ENCODE measurements at places on chromosomes 5 and 9.
A peak's percentile ranks its signal among the peaks of the same experiment; 100 is the strongest.

GRCh38 chr5:60846298-60846697 lies 2.2 kb upstream of the ELOVL7 start:
- no peak for DNase-seq

GRCh38 chr9:80787636-80788035 lies 901.7 kb downstream of the TLE1 start:
- no peak for DNase-seq

DNA sequence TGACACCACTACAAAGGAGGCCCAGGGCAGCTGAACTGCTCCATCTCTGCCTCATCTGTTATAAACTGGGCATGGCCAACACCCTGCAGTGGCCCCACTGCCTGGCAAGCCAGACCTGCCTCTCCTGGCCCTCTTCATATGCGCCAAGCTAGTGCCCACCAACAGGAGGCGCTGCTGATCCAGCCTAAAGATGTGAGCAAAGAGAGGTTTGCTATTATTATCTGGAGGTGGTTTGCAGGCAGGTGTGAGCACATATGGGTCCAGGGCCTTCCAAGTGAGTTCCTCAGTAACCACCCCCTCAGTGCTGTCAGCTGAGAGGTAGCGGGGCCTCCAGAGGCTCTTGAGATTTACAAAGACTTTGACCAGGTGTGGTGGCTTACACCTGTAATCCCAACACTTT lies 232.2 kb downstream of the SYK start:
- peak; percentile 61 for DNase-seq

GRCh38 chr5:67098656-67099055 lies 97.9 kb downstream of the CD180 start:
- DNase-seq: no peak

DNA sequence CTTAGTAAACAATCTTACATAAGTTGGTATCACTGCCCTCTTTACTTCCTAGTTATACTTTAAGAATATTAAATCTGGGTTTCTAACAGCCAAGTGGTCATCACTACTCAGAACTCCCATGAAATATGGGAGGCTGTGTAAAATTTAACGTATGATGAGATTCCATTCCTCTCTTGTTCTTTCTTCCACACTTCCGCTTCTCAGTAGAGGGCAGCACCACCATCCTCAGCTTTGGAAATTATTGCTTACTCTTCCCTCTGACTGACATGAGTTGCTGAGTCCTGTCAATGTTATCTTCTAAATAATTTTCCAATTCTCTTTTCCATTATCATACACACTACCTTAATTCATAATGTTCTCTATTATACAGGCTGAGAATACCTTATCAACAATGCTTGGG lies 194.0 kb downstream of the RFX3 start:
- DNase-seq: no peak

- DNase-seq: no peak
Observed at GRCh38 chr5:54222336-54222735, 88.0 kb downstream of the ARL15 start.

- no peak for DNase-seq
Observed at GRCh38 chr5:121962347-121962670, 534 bp downstream of the SRFBP1 start.

- DNase-seq: no peak
Observed at GRCh38 chr5:133454442-133454841, 157.9 kb downstream of the FSTL4 start.

- DNase-seq: no peak
Observed at GRCh38 chr5:137561608-137562007, 62.5 kb upstream of the SPOCK1 start.

DNA sequence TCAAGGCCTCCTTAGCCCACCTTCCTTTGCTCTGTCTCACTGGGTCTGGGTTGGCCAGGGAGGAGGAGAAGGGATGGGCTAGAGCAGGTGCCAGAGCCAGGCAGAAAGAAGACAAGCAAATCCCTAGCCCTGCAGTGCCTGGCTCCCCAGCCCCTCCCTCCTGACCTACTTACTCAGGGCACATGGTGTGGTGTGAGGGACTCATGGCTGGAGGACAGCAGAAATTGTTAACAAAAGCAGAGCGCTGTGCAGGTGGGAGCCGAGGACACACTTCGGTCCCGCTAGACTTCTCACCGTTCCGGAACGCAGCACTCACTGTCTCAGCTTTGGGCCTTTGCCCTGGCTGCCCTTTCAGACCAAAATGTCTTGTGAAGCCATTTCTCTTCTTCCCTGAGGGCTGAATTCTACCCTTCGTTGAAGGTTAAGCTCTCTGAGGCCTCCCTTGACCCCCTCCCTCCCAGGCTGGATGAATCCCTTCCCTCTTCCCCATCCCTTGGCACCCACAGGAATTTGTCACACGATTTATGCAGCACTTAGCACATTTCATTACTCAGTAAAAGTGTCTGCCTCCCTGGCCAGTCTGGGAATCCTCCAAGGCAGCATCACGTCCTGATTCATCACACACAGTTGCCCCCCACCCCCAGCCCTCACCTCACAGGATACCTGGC lies 263.9 kb upstream of the TRPC7 start:
- DNase-seq: no peak

DNA sequence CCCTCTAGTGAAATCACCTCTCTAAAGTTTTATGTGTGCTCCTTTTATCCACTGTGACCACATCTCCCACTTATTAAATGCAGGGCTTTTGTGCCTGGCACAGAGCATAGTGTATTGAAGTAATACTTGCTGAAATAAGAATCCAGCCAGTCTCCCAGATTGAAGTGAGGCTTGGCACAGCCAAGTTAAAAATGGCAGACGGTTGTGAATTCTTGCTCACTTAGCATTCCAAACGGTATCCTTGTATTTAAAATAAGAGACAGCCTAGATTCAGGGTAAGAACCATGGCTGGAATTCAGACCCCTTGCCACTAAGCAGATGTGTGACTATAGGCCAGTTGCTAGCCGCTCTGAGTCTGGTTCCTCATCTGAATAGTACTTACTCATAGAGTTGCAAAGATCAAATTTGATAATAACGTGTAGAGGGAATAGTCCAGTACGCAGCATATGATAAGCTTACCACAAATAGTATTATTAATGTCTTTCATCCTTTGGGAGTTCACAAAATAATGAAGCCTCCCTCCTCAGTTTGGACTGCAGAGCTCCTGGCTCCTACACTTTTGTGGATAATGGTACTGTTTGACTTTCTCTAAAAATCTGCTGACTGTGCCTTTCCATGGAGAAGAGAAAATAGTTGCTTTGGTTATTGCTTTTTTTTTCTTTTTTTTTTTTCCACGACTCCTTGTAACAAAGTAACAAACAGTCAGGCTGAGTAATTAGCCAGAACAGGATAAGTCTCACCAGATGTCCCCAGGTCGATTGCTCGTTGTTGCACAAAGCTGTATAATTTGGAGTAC lies 51.5 kb downstream of the FGF1 start:
- no peak for DNase-seq

DNA sequence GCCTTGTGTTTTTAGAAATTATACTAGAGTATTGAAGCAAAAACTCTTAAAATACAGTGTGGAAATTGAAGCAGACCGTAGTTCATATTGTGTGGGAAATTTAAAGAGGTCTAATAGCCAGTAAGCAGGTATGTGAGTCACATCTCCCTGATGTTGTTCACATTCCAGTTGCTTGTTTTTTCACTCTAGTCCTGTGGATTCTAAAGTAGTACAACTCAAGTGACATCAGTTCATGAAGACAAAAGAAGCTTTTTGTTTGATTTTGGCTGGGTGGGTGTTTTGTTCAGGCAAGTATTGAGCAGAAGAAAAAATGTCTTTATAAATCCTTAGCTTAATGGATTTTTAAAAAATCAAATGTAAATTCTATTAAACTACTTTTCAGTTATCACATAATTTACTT lies 216.2 kb downstream of the MAN2A1 start:
- DNase-seq: no peak

DNA sequence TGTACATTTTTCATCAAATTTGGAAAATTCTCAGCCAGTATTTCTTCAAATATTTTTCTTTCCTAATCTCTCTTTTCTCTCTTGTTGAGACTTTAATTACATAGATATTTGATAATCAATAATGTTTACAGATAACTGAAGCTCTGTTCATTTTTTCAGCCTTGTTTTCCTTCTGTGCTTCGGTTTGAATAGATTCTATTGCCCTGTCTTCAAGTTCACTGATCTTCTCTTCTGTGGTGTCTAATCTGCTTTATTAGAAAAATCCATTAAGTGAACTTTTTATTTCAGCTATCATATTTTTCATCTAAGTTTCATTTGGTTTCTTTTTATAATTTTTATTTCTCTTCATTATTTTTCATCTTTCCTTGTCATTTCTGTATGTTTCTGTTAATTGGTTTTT lies 54.1 kb downstream of the AMBP start:
- DNase-seq: no peak

DNA sequence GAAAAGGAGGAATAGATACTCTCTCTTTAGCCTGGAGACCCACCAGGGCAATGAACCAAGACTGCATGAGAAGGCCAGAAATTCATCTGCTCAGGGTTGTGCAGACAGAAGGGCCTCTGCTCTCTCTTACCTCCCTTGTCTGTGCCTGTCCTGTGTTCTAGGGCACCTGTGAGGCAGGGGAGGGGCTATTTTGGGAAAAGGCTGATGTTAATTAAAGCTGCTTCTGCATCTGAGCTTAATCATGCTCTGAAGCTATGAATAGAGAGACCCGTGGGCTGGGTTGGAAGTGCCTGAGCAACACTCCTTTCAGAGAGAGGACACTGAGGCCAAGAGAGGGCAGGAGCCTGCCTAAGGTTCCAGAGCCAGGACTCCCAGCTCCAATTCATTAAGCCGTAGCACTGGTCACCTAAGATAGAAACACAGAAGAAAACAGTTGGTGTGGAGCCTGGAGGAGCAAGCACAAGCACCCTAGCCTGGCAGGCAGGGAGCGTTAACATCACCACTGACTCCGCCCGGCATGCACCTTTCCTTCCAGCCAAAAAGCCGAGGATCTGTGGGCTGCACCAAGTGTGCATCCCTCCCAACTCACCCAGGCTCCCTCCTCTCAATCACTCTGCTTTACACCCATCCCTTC lies 31.4 kb upstream of the STING1 start:
- DNase-seq: no peak

DNA sequence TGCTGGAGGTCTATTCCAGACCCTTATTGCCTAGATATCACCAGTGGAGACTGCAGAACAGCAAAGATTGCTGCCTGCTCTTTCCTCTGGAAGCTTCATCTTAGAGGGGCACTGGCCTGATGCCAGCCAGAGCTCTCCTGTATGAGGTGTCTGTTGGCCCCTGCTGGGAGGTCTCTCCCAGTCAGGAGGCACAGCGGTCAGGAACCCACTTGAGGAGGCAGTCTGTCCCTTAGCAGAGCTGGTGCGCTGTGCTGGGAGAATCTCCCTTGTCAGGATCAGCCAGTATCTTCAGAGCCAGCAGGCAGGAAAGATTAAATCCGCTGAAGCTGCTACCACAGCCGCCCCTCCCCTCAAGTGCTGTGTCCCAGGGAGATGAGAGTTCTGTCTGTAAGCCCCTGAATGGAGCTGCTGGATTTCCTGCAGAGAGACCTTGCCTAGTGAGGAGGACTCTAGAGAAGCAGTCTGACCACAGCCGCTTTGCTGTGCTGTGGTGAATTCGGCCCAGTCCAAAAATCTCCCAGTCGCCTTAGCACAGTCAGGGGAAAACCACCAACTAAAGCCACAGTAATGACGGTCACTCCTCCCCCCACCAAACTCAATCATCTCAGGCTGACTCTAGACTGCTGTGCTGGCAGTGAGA lies 124.1 kb downstream of the JAKMIP2 start:
- no peak for DNase-seq

- DNase-seq: no peak
Observed at GRCh38 chr9:92611621-92612285, 58.2 kb downstream of the IPPK start.

DNA sequence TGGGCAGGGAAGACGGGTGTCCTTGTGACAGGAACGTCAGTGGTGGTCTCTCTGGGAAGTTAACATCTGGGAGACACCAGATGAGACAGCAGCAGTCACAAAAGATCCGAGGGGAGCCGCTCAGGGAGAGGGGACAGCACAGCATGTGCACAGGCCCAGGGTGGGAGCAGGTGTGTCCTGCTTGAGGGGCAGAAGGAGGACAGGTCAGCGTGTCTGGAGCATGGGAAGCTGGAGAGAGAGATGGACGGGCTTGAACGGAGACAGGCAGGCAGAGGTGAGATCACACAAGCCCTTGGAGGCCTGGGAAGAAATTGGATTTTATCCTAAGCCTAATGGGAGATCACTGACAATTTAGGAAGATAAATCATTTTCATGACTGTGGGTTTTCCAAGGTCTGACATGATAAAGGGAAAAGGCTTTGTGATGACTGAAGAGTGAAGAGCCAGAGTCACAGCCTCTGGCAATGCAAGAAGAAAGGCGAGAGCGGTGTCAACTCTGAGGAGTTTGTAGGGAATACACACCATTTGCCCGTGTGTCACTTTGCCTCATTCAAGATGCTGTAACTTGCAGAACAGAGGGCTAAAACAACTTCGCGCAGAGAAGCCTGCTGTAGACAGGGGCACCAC lies 88.3 kb downstream of the FSTL4 start:
- DNase-seq: no peak

DNA sequence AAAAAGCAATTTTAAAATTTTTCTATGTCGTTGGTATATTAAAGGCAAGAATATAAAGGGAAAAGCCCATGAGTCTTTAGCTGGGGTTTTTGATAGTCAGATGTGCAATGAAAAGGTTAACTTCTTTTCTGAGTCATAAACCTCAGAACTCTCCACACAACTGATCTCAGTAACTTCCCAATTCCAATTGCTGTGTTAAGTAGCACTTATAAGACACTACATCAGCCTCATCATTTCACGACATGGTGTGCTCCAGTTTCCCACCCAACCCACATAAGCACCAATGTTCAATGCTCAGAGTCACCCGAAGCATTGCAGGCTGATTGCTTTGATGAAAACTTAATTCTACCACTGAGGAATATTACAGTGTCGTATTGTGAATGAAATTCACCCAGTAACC lies 155.8 kb downstream of the TSSK1B start:
- DNase-seq: no peak

DNA sequence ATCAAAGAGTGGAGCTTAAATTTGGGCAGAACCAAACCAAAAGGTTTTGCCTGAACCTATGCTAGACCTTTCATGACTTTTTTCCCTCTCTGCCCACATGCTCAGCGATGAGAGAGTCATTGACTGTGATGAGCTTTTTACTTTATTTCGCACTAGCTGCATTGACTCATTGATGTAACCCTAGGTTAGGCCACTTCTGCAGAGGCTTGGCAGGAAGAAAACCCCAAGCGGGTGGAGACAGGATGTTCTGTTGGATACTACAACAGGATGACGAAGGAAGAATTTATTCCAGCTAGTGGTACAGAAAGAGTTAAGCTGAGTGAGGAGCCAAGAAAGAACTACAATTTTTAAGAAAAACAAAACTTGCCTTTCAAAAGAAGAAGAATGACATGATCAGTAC lies 18.4 kb downstream of the AGXT2 start:
- no peak for DNase-seq

- DNase-seq: no peak
Observed at GRCh38 chr5:109652096-109652495, 37.6 kb upstream of the MAN2A1 start.

GRCh38 chr5:33733225-33733624 lies 158.6 kb downstream of the ADAMTS12 start:
- DNase-seq: no peak

- no peak for DNase-seq
Observed at GRCh38 chr9:69276775-69277174, 48.2 kb upstream of the ENTREP1 start.

GRCh38 chr9:33136721-33137670 lies 30.1 kb downstream of the B4GALT1 start:
- no peak for DNase-seq

- DNase-seq: no peak
Observed at GRCh38 chr5:123514615-123515355, 2.8 kb downstream of the CSNK1G3 start.

- DNase-seq: no peak
Observed at GRCh38 chr9:109806506-109807115, 26.6 kb downstream of the PALM2AKAP2 start.

GRCh38 chr9:35754264-35754663 lies at the start of gene MSMP:
Gene MSMP, minus strand, starts transcription at chr9:35754276. Its CDS starts 147 bp downstream, at chr9:35754129.
- no peak for DNase-seq

Measured in stimulated activated CD4-positive, alpha-beta T cell treated with anti-CD3 and anti-CD28 coated beads, Interleukin-1b, Interleukin-23, amount 100 ng/mL, for 24 hours (primary cell).